ENCODE measurements at places on chromosomes 5 and 9.

DNA sequence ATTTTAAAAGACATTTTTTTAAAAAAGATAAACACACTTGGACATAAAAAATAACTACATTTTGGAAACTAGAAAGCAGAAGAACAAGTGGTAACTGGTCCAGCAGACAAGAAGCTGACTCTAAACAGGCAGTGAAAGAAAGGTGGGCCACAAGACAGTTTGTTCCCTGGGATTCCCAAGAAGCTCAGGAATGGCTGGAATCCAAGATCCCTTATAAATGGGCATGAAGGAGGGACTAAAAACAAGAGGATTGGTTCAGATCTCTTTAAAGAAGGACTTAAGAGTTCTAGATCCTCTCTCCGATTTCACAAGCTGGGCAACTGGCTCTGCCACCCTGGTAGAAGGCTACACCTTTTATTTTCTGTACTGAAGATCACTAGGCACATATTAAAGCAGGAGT is 102.8 kb downstream of the ARL15 start:
- DNase-seq, result no peak

DNA sequence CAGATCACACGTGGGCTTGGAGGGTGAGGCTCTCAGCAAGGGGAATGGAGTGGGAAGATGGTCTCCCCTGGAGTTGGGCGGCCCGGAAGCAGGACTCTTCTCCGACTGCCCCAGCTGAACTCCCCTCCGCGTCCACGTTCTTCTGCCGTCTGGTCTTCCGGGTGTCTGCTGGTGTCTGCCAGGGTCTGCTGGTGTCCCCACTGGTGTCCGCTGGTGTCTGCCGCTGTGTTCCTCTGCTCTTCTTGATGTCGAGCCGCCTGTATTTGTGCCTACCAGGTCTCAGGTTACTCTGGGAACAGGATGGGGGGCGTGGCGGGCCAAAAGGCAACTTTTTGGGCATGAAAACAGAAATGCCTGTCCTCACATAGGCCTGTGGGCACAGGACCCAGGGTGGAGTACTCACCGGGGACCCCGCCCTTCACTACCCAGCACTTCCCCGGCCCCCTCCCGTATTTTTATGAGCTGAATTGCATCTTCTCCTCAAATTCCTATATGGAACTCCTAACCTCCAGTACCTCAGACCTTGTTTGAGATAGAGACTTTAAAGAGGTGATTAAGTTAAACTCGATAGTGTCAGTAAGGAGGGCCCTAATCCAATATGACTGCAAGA is 675.4 kb downstream of the SEMA5A start:
- DNase-seq, result no peak

- DNase-seq, result no peak
Observed at GRCh38 chr5:94627191-94627590, 8.7 kb downstream of the SLF1 start.

- DNase-seq, result no peak
Observed at GRCh38 chr9:110316261-110317075, 21.2 kb downstream of the TXNDC8 start.

Measured in erythroblast (primary cell).